ENCODE measurements at places on chromosomes 5 and 9. TPM values are rescaled to one million over a fixed set of nuclear protein-coding genes. Genes with fewer than 3 reads are reported as not detected.

ARL14EPL gene
- total RNA-seq: 0.69 TPM

RLN2 gene
- not detected for total RNA-seq

GHR gene
- 3.5 TPM for total RNA-seq

RGS7BP gene
- not detected for total RNA-seq

DMGDH gene
- total RNA-seq: 5.1 TPM

PPP1R26 gene
- total RNA-seq: 5.7 TPM

RNF183 gene
- total RNA-seq: not detected

EQTN gene
- total RNA-seq: not detected

CEMIP2 gene
- total RNA-seq: 18.4 TPM

ARID3C gene
- not detected for total RNA-seq

CMYA5 gene
- total RNA-seq: 5.9 TPM

GABRA1 gene
- not detected for total RNA-seq

PTGR1 gene
- total RNA-seq: 63.9 TPM

PDE8B gene
- not detected for total RNA-seq

SLC28A3 gene
- total RNA-seq: 0.16 TPM

HRH2 gene
- not detected for total RNA-seq

SMIM33 gene
- total RNA-seq: not detected

WDR41 gene
- total RNA-seq: 113 TPM

URM1 gene
- total RNA-seq: 30.2 TPM

OLFML2A gene
- 5.7 TPM for total RNA-seq

CDKN2A gene
- 28.2 TPM for total RNA-seq

ABHD17B gene
- total RNA-seq: 13.1 TPM

PPP2R2B gene
- total RNA-seq: under 0.01 TPM

NKD2 gene
- 4.0 TPM for total RNA-seq

SPAAR gene
- total RNA-seq: 0.17 TPM

RBM22 gene
- total RNA-seq: 12.5 TPM

ZCCHC7 gene
- total RNA-seq: 22.6 TPM

SPINK13 gene
- total RNA-seq: not detected

LSM11 gene
- 1.7 TPM for total RNA-seq

ESM1 gene
- 2.7 TPM for total RNA-seq

SNCAIP gene
- 0.16 TPM for total RNA-seq

FBP1 gene
- total RNA-seq: not detected

PCDHGA11 gene
- total RNA-seq: 12.0 TPM

HNRNPA0 gene
- total RNA-seq: 9.9 TPM

Measured in bronchial smooth muscle cell (primary cell).